ENCODE measurements at places on chromosomes 16 and 17.

- DNase-seq, result no peak
These were observed 5.1 kb upstream of the VPS4A start for GRCh38 chr16:69306031-69306430.

GRCh38 chr16:67470359-67470758, 10.6 kb downstream of the ATP6V0D1 start:
- no peak for DNase-seq

DNA sequence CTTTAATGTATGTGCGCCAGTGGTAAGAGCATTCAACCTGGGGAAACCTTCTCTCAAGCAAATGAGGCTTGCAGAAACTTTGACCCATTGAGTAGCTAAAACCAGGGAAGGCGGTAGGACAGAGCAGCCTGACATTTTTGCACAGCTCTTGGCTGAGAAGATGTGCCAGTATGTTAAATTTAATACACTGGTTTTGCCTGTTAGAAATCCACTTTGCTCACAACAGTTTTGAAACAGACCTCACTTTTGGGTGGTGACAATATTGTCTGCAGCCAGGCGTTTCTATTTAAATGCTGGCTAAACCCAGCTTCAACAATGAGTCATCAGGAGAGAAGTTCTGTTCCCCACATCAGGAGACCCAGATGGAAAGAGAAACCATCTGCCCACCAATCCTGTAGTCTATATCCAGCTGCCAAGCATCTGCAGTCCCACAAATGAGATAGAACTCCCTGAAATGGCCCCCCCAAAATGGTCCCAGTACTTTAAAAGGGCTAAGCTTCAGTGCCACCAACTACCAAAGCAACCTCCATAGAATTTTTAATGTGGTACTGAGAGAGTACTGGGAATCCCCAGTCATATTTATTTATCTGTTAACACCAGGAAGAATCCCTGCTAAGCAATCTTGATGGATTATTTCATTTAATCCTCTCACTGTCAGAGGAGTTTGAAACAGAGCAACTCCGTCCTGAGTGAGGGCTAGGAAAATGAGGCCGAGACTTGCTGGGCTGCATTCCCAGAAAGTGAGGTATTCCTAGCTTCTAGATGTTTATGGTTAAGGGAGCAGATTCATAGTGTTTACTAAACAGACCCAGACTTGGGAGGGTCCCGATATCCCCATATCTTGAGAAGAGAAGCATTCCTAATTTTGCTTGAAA, 29.0 kb upstream of the CLEC3A start:
- DNase-seq, result no peak

DNA sequence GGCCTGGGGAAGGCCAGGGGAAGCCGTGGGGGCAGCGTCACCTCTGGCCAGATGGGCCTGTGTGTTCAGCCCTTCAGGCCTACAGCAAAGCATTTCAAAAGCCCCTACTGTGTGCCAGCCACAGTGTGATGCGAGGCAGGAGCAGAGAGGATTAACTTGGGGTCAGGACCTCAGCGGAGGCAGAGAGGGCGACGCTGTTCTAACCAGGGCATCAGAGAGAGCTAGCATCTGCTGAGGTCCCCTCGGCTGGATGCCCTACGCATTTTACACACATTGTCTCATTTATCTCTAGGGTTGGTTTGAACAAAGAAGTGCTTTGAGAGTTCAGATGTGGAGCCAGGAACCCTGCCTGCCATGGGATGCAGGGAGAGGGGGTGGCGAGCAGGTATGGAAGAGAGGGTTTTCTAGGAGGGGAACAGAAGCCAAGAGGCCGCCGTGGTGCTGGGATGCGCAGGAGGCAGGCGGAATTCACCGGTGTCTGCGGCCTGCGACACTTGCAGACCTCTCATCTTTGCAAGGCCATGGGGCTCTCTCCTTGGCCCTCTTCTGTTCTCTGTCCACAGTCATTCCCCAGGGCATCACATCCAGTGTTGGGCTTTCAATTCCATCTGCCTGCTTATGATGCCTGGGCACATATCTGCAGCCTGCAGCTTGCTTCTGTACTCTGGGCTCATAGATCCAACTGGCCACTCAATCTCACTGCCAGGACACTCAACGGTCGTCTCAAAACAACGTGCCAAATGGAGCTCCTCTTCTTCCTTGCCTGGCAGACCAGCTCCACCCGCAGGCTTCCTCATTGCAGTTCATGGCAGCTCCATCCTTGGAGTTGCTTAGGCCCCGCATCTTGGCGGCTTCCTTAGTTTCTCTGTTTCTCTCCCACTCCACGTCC, 8.1 kb upstream of the NKD1 start:
- DNase-seq, result no peak

GRCh38 chr16:8469102-8469778, 121.1 kb downstream of the TMEM114 start:
- no peak for DNase-seq

DNA sequence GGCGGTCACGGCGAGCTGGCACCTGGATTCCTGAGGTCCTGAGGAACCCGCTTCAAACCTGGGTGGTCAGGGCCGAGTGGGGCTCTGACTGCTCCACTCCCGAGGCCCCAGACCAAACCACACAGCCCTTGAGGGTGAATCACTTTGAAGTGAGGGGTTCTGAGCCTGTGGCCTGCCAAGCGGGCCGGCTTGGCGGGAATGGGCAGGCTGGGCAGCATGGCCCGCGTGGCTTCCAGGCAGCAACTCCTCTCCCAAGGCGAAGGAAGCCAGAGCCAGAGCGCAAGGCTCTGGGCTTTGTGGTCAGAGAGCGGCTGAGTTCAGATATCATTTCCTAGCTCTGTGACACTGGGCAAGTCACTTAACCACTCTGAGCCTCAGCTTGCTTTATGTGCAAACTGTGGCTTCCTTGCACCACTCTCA, 42.7 kb downstream of the CMIP start:
- no peak for DNase-seq

DNA sequence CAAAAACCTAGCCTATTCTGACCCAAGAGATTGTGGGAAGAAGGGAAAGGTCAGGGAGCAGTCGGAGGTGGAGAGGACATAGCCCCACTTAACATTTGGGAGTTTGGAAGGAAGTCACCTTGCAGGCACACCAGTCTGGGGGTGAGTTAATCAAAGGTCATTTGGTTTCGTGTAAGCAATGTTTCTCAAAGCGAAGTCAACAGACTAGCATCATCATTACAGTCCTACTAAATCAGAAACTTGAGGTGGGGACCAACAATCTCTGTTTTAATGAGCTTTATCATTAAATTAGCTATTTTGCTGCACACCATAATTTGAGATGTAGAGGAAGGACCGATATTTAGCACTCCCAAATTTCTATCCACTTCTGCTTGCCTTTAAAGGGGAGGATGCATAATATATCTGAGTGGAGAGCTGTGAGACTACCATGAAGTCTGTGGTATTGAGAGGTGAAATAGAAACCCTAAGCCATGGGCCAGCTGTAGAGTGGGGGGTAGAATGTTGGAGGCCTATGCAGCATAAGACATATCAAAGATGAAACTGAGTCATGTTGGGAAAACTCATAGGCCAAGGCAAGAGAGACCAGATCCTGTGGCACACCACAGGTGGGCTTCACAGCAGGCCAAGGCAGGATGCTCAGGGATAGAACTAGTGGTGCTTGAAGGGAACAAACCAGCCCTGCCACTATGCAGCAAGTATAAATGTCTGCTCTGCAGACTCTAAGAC, 141.7 kb upstream of the ANKFN1 start:
- DNase-seq, result no peak

GRCh38 chr16:13643412-13643811, 276.5 kb upstream of the ERCC4 start:
- no peak for DNase-seq

DNA sequence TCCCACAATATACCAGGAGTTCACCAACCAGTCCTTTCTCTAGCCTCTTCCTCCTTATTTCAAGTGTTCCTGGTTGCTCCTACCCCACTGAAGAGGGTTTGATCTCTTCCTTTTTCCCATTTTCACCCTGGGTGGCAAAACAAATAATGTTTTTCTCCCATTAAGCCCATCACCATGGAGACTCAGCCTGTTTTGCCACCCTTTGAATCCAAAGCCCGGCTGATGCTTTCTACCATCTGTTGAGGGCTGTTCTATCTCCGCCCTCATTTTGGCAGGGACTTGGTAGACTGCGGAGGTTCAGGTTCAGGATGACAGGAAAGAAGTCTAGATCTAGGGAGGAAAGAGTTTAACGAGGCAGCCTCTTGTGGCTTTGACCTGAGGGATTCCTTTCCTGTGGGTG, 2.6 kb downstream of the DNAH2 start:
- no peak for DNase-seq

DNA sequence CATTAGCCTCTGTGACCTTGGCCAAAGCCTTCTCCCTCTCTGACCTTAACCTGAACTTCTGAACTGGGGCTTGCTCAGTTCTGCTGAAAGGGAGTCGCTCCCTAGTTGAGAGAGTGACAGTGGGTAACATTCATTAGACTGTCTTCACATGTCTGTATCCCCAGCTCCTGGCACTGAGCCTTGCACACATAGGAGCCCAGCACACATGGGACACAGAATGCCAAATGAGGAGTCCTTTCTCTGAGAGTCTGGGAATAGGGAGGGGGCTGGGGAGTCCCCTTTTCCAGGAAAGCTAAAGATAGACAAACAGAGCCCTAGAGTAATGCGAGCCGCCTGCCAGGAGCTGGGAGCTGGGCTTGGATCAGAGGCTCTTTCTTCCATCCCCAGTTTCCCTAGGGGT, 2.5 kb downstream of the TAC4 start:
- DNase-seq, result no peak

GRCh38 chr16:27776556-27777225, 226.7 kb downstream of the KATNIP start:
- no peak for DNase-seq

DNA sequence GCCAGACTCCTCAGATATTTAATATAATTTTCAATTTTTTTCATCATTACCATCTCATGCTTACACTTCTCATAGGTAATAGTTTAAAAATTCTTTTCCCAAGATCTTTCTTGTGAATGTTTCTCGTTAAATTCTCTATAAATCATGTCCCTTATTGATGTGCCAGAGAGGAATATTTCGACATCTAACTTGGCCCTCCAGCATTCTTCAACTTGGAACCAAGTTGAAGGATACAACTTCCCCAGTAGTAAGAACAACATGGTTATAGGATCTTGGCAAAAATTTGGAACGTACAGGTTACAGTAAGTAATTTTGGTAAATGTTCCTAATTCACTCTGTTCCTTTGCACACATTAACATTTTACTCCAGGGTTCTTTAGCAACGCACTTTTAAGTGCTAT, 731.8 kb downstream of the CDH11 start:
- DNase-seq, result no peak

DNA sequence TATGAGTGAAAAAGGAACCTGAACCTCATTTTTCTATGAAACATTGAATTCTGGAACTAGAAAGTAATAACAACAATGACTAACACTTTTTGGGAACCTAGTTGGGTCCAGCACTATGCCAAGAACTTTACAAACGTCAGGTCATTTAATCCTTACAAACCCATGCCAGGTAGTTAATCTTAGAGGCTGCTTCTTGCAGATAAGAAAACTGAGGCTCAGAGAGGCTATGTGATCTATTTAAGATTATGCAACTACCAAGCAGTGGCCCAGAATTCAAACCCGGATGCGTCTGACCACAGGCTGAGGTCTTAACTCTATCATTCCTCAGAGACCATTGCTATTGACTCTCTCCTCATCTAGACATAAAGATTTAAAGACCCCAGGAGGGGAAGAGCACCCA, 358.7 kb downstream of the GRIN2A start:
- no peak for DNase-seq

DNA sequence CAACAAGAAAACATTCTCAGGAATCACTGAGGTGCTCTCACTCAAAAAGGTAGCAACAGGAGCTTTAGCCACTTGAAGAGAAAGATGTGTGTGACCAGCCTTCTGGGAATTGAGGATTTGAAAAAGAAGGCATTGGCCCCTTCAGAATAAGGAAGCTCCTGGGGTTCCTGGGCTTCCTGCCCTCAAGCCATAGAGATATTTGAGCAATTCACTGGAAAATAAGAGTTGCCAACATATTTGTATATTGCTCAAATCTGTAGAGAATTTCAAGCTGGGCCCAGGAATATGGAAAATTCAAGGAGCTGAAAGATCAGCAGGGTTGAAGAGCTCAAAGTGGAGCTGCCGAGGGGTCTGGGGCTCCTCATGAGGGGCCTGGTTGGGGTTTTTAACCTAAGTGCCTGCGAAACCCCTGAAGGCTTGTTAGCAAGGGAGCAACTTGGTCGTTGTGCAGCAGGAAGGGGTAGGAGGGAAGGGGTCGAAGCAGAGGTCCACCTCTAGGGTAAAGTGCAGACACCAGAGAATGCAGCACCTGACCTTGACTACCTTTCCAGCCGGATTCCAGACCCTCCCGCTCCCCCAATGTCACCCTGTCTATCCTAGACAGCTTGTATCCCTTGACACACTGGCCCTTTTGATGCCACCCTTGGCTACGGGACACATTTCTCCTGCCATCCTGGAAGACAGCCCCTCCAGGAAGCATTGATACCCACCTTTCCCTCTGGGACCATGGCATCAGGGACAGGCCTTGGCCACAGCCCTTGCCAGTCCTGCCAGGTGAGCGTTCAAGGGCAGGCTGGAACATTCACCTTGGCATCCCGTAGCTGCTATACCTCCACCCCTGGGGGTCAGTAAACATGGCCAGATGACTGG, 67.6 kb upstream of the SREBF1 start:
- DNase-seq, result no peak

DNA sequence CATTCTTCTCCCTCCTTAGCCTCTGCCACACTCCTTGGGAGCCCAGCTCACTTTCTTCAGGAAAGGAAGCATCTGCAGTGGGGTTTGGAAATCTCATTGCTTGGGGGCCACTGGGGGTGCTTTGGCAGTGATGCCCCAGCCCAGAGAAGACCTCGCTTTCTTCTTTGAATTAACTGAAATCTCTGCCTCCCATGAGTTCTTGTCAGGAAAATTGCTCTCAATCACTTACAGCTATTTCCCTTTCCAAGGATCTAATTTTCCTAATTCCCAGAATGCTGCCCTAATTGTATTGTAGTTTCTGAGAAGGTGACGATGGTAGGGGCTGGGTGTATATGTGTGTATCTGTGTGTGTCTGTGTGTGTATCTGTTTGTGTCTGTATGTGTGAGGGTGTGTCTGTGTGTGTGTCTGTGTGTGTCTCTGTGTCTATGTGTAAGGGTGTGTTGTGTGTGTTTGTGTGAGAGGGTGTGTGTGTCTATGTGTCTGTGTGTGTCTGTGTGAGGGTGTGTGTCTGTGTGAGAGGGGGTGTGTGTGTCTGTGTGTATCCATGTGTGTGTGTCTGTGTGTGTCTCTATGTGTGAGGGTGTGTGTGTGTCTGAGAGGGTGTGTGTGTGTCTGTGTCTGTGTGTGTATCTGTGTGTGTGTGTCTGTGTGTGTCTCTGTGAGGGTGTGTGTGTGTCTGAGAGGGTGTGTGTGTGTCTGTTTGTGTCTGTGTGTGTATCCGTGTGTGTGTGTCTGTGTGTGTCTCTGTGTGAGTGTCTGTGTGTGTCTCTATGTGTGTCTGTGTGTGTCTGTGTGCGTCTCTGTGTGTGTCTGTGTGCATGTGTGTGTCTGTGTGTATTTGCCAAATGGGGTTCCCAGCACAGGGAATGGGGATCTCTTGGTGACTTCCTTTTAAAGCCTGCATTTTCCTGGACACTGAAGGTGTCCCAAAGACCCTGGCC, 83.5 kb upstream of the DNAJA2 start:
- no peak for DNase-seq

- DNase-seq, result no peak
These were observed 47.6 kb upstream of the RBBP6 start for GRCh38 chr16:24491731-24492130.
